Thymus (tissue), 14 donors: ENCODE measurements at places on chromosomes 12 and 14.
A peak's percentile ranks its signal among the peaks of the same experiment; 100 is the strongest.

GRCh38 chr12:25501549-25501948 is 51.5 kb downstream of the LMNTD1 start:
- no peak for DNase-seq

GRCh38 chr14:49134940-49135339 is 451.2 kb downstream of the RPS29 start:
- DNase-seq = no peak

- no peak for DNase-seq
Measured at GRCh38 chr12:29035112-29035511, 114.0 kb upstream of the FAR2 start.

DNA sequence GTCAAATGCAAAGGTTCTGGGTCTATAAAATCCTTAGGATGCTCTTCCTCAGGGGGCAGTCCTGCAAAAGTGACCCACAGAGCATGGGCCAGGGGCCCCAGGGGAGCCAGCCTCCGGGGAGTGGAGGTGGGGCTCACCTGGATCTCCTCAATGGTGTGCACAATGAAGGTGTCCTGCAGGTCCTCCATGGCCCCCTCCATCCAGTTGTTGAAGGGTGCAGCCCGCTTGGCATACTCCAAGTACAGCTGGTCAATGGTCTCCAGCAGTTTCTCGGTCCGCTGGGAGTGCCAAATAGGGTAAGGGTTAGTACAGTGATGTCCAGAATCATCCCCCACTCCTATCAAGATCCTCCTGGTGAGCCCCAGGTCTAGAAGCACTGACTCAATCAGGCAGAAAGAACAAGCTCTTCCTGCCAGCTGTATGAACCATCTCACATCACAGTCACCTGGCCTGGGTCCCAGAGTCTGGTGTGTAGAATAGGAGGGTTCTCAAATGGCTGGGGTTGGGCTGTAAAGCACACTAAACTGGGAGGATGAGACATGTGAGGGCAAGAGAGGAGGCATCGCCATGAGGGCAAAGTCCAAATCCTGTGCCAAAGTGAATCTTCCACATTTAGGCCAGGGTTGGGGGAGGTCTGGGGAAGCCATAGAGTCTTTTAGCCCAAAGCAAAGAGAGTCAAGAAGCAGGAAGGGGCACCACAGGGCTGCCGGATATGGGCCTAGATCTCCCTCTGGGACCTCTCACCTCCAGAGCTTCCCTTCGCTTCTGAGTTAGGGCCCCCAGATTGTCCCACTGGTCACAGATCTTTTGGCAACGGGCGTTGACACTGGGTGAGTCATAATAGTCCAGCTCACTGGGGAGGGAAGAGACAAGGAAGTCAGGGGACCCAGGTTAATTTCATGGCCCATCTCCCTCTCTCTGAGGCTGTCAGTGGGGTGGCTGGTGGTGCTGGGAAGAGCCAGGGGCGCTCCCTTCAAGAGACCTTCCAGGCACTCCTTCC is 91.5 kb upstream of the ZFP36L1 start:
- peak; percentile 18 for DNase-seq

GRCh38 chr12:15256761-15257160 is 35.5 kb upstream of the RERG start:
- no peak for DNase-seq

- no peak for DNase-seq
Measured at GRCh38 chr14:105854600-105855245, 328.3 kb downstream of the TMEM121 start.

DNA sequence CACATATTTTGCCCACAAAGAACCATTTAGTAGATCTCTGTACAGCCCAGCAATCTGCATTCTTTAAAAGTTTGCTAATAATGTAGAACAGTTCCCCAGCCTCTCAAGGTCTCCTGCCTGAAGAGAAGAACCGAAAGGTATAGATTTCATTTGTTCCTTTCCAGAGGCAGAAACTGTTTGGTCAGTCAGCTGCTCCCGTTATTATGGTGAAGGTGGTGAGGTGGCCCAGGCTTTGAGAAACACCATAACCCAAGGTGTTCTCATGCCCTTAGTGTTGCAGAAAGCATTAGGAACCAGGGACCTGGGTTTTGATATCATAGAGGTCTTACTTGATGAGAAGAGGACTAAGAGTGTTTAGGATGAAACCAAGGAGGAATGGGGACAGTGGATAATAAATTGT is 65.3 kb downstream of the SUSD6 start:
- DNase-seq = no peak

- no peak for DNase-seq
Measured at GRCh38 chr12:84397263-84397662, 515.3 kb downstream of the SLC6A15 start.

- no peak for DNase-seq
Measured at GRCh38 chr12:58099476-58099875, 158.1 kb downstream of the ATP23 start.

- no peak for DNase-seq
Measured at GRCh38 chr12:40870981-40871380, 178.7 kb downstream of the CNTN1 start.

GRCh38 chr14:79248771-79249170 is 962.5 kb downstream of the DIO2 start:
- no peak for DNase-seq

DNA sequence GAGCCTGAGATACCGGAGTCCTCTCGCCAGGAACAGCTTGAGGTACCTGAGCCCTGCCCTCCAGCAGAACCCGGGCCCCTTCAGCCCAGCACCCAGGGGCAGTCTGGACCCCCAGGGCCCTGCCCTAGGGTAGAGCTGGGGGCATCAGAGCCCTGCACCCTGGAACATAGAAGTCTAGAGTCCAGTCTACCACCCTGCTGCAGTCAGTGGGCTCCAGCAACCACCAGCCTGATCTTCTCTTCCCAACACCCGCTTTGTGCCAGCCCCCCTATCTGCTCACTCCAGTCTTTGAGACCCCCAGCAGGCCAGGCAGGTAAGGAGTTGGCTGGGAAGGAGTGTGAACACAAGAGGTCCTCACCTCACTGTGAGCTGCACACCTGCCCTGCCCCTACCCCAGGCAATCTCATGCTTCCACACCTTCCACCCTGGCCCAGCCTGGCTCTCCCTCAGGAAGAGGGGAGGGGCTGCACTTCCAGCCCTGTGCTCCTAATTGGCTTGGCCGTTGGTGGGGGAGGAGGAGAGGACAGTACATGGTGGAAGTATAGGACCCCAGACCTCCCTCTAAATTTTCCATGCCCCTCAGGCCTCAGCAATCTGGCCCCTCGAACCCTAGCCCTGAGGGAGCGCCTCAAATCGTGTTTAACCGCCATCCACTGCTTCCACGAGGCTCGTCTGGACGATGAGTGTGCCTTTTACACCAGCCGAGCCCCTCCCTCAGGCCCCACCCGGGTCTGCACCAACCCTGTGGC is 6.2 kb downstream of the C1QL4 start:
- DNase-seq = no peak

DNA sequence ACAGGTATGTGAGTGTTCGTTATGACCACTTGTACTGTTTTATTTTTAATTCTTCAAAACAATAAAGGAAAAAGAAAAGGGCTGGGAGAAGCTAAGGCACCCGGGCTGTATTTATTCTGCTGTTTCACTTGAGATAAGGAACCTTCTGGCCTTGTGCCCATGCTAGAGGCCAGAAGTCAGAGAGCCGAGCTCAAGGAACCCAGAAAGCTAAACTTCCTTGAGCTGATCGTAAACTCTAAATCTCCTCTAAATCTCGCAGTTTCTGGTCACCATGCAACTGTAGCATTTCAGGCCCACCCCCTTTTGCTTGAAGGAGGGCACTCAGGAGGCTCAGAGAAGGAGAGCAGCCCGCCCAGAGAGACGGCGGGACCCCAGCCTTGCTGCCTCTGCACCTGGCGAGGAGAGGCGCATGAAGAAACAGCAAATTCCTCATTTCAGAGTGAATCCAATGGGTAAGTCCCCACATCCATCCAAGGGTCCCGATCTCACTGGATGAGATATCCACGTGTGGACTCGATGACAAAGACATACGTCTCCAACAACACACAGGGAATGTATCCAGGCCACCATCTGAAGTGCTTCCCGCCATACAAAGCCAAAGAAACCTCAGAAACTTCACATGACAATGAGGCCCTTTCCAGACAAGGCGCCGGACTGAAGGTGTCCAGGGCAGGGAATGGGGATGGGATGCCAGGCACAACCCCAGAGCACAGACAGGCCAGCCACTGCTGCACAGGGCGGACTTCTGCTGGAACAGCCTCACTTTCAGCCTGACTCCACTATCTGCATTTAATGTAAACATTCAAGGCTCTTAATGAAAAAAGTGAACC is 14.6 kb downstream of the CCDC88C start:
- DNase-seq = peak; percentile 68

GRCh38 chr12:124620606-124621295 is 53.3 kb upstream of the NCOR2 start:
- DNase-seq = no peak

DNA sequence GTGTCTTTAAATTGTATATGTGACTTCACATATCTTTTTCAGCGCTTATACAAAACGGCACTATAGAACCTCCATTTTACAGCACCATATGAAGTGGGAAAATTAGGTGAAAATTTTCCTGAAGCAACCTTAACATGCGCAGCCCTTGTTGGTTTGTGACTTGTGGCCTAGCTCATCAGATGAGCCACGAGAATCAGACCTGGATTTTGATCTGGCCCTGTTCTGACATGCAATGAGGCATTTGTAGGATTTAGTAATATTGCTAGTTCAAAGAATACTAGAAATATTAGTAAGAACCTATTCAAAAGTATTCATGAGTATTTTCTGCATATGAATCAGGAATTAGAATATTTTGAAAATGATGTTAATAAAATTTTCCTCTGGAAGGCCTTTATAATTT is 2.9 kb downstream of the CDKN1B start:
- no peak for DNase-seq

GRCh38 chr14:102930138-102930752 is 7.8 kb downstream of the AMN start:
- no peak for DNase-seq

DNA sequence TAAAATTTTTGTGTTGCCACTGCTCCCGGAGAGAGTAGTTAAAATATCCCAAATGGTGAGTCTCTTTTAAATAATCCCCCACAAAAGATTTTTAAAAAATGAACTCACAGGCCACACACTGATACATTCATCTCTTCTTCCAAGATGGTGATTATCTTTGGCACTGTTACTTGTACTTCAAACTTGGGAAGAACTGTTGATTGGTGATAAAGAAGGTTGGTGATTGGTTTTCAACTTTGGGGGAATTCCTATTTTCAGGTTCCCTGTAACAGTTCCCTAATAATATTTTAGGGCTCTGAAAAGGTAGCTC is 6.6 kb downstream of the A2M start:
- DNase-seq = no peak

GRCh38 chr12:66644151-66644550 is 34.7 kb downstream of the GRIP1 start:
- DNase-seq = no peak

GRCh38 chr12:92111256-92111655 is 34.4 kb downstream of the BTG1 start:
- DNase-seq = no peak

- no peak for DNase-seq
Measured at GRCh38 chr12:89846473-89847055, 137.9 kb upstream of the ATP2B1 start.

GRCh38 chr12:104622928-104623327 is 166.2 kb downstream of the CHST11 start:
- DNase-seq = no peak

DNA sequence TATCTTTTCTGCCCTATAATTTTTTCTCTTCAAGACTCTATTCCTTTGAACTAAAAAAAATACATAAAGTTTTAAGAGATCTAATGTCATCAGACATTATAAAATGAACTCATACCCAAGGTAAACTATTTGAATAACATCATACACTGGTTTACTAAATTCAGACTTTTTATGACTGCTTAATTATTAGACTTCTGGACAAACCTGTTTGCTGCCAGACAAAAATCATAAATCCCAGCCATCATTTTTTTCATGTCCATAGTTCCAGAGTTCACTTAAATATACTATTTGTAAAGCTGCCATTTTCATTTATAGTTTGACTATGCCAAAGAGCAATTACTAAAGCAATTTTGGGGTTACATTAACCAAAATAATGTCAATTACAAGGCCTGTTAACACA is 34.0 kb downstream of the USP44 start:
- no peak for DNase-seq

DNA sequence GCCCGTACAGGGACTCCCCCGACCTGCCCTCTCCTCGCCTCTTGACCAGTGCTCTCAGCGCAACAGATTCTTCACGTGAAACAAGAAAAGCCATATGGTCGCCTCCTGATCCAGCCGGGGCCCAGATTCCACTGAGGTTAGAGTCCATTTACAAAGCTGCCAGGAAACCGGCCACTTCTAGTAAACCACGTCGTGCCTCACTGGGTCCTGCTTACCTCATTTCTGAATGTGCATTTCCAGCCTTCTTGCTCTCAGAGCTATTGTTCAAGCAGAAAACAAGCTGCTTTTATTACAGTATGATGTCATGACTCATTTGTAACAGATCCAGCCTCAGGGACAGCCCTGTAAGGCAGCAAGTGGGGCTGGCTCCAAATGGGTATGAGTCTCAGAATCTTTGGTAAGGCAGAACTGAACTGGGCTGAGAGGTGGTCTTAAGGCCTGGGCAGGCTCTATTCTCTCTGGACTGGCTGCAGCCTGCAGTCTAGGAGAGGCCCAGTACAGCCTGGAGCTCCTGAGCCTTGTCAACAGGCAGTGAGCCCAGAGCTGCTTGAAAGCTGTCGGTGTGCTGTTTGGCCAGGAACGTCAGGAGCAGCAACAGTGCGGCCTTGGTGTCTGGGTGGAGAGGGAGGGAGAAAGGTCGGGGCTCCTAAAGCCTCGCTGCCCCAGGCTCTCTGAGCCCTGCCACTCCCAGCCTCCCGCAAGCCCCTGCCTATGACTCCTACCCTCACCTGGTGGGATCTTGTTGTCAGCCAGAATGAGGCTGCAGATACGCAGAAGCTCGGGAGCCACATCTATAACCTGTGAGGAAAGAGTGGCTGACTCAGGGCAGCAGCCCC is 8.3 kb downstream of the REC8 start:
- DNase-seq = no peak

DNA sequence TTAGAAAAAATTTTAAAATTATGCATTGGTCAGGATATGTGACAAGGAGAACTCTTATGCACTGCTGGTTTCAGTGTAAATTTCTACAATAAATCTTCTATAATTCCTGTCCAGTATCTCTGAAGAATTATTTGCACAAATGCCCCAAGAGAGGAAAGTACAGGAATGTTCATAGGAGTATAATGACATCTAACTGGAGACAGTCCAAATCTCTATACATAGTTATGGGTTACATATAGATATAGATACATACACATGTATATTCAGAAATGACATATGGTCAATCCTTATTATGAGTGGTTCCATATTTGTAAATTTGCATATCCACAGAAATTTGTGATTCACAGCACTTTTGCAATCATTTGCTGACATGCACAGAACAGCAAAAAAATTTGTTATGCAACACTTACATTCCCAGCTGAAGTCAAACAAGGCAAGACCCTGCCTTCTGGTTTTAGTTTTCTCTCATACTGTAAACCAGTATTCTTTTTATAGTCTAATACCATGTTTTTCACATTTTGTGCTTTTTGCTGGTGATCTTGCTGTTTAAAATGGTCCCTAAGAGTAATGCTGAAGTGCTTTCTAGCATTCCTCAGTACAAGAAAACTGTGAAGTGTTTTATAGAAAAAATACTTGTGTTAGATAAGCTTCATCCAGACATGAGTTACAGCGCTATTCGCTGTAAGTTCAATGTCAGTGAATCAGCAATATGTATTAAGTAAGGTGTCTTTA is 103.8 kb downstream of the SLC16A7 start:
- no peak for DNase-seq
